ENCODE measurements at places on chromosomes 2 and 18. TPM values are rescaled to one million over a fixed set of nuclear protein-coding genes. Genes with fewer than 3 reads are reported as not detected.

DNA sequence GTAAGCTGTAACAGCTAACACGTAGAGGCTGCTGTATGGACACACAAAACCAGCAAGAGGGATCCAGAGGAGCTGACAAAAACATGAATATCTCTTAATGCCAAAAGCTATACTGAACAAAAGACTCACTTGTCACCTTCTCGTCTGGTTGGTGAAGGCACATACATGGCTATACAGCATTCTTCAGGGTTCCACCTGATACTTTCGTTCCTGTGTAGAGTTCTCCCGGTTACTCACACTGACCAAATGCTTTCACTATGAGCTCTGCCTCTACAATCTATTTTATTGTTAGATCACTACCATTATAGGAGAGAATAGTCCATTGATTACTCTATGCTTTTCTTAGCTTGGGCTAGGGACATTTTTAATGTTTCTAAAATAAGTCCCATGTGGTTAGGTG, 193.1 kb downstream of the HNMT start:
- DNase-seq: no peak

- DNase-seq: no peak
Observed at GRCh38 chr2:158730621-158731140, 64.4 kb upstream of the DAPL1 start.

GRCh38 chr18:71405169-71405809, 1116.4 kb downstream of the SOCS6 start:
- no peak for DNase-seq

GRCh38 chr18:38427234-38427633, 861.6 kb upstream of the CELF4 start:
- no peak for DNase-seq

GRCh38 chr18:8994603-8995002, 107.9 kb upstream of the NDUFV2 start:
- DNase-seq: no peak

DNA sequence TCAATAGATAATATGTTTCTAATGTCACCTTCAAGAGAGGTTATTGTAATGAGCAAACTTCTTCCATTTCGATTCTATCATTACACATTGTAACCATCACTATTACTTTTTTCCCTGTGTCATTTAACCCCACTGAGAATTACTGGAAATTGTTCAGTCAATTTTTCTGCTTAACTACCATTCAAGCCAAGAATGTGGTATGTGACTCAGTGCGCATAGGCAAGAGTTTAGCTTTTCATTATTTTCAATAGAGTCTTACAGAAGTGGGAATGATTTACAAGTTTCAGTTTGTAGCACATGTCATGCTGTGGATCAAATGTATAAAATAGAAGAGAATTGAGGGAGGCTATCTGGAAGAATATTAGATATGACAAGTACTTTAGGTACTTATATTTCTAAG, 34.3 kb upstream of the PIEZO2 start:
- DNase-seq: no peak

UGT1A10 gene
- not detected for total RNA-seq

Measured in gastrocnemius medialis (tissue), 4 donors.